ENCODE measurements at places on chromosomes 4 and X.

DNA sequence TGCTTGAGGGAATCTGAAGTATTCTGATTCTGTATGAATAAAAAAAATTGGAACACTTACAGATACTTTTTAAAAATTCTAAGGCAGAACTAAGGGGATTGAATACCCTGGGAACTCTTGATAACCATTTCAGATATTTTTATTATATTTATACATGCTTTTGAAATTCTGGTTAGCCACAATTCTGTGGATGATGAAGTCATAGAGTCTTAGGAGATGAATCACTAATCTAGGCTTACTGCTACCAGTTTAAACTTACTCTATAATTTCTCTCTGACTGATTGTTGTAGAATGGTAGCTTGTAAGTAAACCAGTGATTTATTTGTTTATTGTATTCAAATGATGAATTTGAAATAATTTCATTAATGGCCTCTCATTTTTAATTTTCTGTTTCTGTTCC, 11.4 kb upstream of the SLAIN2 start:
- H3K36me3 ChIP-seq = no peaks in the 10 kb centered on the region
- H3K4me3 ChIP-seq = no peak overlapping the region
- peaks cover 24% of the 10 kb centered on the region for H3K27me3 ChIP-seq
- no peak overlapping the region for H3K27ac ChIP-seq

DNA sequence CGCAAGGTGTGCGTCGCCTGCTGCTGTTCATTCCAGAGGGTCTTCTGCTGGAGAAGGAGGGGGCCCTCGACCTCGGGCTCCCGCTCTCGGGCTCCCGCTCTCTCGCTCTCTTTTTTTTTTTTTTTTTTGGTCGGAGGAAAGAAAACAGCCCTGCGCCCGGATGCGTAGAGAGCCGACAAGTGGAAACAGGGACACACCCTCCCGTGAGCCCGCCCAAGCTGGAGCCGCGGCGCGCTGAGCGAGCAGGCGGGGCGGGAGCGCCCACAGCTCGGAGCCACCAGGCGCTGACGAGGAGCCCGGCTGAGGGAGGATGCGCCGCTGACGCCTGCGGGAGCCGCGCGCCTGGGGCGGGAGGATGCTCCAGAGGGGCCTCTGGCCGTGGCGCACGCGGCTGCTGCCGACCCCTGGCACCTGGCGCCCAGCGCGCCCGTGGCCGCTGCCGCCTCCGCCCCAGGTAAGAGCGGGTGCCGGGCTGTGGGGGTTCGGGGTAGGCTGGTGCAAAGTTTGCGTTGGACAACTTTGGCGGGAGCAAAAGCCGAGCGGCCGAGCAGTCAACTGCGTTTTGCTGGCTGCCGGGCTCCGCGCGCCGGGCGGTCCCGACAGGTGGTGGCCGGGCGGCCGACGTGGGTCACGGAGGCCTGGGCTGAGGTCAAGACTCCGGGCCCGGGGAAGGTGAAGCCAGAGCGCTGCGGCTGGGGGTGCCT, at the start of gene MCUB:
Gene MCUB, plus strand, starts transcription at position 264 of the 704 bp plus-strand sequence. Its CDS starts 92 bp downstream, at position 356.
- peaks cover 54% of the 10 kb centered on the region for H3K4me1 ChIP-seq
- peak within 1 kb of the TSS; percentile 99 for H3K27ac ChIP-seq
- H3K36me3 ChIP-seq = peaks cover 54% of the 10 kb centered on the region
- H3K27me3 ChIP-seq = peaks cover 4% of the 10 kb centered on the region

DNA sequence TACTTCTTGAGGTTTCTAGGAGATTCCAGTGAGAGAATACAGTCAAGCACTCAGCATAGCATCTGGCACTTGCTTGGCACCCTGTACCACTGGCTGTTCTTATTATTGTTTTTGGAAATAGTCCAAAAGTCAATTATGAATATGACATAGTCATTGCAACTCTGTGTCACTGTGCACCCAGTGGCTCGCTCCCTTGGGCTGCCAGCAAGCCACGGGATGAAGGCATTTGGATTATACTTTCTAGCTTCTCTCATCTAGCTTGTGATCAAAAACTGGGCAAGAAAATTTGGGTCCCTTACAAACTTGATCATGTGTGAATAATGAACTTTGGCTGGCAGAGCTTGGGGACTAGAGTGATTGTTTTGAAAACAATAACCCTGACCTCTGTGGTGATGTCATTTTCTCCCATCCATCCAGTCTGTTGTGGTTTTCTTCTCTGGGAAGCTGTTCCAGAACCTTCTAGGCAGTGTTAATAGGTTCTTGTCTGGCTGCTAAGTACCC, 32.7 kb upstream of the LIMCH1 start:
- no peaks in the 10 kb centered on the region for H3K4me1 ChIP-seq
- H3K4me3 ChIP-seq = no peak overlapping the region
- H3K36me3 ChIP-seq = no peaks in the 10 kb centered on the region
- no peaks in the 10 kb centered on the region for H3K27me3 ChIP-seq

GRCh38 chr4:25513814-25514213, 136.8 kb downstream of the ANAPC4 start:
- no peak overlapping the region for H3K27ac ChIP-seq
- no peak for DNase-seq

GRCh38 chrX:2387614-2388239, 113.0 kb downstream of the DHRSX start:
- no peak for DNase-seq
- H3K27me3 ChIP-seq = no peaks in the 10 kb centered on the region
- H3K27ac ChIP-seq = no peak overlapping the region
